NCI-H526 (cell line): ENCODE measurements at places on chromosomes 7 and 10.

DNA sequence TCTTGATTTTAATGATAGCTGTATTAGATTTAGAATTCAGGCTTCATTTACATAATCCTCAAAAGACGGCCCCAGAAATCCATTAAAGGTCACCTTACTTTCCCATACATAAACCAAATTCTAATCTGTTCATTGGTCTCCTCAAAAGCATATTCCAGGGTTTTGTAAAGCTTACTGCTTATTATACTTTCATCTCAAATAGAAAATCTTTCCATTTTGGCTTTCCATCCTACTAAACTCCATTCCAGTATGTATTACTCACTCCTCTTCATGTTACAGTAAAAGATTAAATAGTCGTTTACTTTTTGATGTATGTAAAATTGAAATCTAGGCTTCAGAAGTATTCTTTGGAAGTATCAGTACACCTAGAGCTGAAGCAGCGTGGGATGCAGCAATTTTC lies 143.5 kb upstream of the LRRN3 start:
- DNase-seq = no peak

GRCh38 chr7:5681979-5682546 lies 99.4 kb downstream of the RNF216 start:
- no peak for DNase-seq

DNA sequence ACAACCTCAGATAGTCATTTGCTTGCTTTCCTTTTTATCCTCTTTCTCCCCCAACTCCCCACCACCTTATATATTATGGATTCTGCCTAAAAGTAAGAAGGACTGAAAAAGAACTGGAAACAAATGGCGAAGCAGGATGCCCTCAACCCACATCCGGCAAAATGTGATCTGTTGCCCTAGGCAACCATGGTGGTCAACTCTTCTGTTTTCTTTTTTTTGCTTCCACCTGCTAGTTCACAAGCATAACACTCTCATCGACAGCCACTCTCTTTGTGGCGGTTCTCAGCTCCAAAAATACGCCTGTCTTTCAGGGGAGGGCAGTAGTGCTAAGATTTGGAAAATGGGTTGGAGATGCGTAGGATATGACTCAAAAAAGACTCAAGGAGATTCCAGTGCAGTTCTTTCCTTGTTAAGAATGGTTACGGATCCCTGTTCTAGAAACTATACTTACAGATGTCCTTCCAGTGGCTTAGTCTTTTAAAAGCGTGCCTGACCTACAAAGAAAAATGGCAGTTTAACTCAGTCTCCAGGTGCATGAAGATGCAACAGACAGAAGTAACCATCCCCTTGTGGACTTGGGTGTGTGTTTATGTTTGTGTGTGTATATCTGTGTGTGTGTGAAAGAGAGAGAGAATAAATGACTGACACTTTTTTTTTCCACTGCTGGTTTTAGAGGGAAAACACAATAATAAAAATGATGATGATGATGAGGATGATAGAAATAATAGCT lies 10.7 kb downstream of the APBB1IP start:
- DNase-seq = no peak

DNA sequence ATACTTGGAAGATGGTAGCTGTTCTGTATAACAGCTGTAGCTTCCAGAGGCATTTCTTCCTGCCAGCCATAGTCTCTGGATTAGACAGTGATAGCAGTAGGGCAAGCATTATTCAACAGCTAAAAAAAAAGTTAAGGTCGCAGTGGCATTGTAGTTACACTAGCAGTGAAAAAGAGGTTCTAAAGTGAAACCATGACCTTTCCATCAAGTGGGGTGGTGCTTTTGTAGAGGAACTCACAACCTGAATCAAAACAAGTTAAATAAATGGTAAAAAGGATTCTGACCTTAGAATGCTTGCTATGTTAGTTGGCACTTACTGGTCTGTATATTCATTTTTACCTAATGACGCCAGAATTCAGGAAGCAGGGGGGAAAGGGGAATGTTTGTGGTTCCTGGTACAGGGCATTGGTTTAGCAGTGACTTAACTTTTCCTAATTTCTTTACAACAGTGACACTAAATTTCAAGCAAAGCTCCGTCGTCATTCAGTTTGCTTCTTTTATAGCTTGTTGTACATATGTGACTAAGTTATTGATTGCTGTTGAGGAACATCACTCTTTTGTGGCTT lies 55.0 kb downstream of the GBF1 start:
- no peak for DNase-seq

GRCh38 chr7:78041423-78041822 lies 242.8 kb downstream of the PHTF2 start:
- DNase-seq = no peak

DNA sequence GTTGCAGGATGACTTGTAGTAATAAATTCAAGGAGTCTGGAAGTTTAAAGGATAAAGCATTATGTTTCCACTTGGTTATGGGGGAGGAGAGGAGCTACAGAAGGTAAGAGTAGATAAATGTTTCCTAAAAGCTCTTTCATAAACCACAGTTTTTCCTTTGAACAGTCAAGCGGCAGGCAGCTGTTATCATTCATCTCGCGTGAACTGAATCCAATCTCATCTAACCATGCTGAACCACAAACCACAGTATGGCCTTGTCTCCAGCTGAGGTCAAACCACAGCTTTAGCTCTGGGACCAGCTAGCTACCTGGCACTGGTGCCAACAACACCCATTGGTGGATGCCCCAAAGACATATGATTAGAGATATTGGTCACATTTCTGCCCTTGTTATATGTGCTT lies 63.3 kb downstream of the NOC3L start:
- DNase-seq = no peak
